Activated T-helper 1 cell treated with anti-CD3 and anti-CD28 coated beads, Interleukin-12 subunit alpha, Interleukin-12 subunit beta, Interleukin-2, Interleukin-4 antibody, amounts not matched to agents 30 ng/mL and 10 ng/mL and 1 ng/mL, durations not matched to agents 14 hours and 24 hours and 36 hours (primary cell): ENCODE measurements at places on chromosomes 3 and 15. TPM values are rescaled to one million over a fixed set of nuclear protein-coding genes. Genes with fewer than 3 reads are reported as not detected.

DNA sequence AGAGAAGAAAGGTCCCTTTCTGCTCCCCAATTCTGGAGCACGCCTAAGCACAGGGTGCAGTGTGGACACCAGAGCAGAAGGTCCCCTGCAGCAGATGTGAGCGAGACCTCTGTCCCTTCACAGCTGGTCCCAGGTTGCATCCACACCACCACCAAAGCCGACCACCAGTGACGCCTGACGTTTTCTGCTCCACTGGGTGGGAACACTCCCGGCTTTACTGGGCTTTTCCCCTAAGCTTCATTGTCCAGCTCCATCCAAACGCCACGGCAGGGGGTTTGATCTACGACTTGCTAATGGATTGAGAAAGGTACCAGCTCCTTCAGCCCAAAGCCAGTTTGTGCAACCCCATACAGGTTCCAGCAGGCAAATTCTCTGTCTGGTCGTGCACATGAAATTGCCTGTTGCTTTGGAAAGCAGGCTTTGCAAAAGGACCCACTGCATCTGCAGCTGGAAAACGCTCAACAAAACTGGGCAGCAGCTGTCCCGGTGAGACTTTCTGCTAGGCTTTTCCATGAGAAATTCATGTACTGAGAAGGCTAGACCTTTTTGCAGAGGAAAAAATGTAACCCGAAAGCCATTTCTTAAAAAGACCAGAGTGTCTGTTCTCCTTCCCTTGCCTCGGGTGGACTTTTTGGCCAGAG is 31.1 kb downstream of the ADAMTS17 start:
- DNase-seq = no peak

- no peak for DNase-seq
Measured at GRCh38 chr3:178658694-178659325, 122.6 kb downstream of the KCNMB2 start.

DNA sequence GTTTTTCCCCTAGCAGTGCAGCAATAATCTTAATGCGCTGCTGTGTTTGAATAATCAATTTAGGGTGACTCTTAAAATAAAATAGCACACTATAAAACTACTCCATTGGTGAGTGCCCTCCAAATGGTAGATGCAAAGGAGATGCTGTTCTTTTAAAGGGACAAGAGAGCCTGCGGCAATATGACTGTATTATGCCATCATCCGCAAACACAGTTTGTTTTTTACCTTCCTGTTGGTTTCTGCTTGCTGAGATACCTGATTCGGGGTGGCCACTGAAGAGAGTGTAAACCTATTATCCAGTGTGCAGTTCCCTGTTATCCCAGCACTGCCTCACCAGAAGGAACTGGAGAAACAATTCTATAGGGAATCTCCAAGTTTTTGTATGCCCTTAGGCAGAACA is 523.1 kb upstream of the TGFBR2 start:
- no peak for DNase-seq

DNA sequence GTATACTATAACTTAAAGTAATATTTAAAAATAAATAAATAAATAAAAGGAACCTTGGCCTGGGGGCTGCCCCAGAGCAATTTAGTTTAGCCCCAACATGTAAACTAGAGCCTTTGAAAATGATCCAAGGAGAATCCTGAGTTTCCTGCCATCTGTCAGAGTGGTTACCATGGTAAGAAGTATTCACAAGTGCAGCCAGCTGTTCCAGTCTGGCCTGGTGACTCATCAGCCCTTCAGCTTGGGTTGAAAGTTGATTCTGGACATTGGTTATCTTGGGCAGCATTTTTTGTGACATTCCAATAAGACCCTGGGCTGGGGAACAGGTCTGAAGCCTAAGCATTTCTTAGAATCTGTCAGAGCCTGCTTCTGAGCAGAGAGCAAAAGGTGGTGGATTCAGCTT is 72.7 kb upstream of the LRTM1 start:
- DNase-seq = no peak

GRCh38 chr15:36254426-36254825 is 325.0 kb upstream of the CDIN1 start:
- no peak for DNase-seq

DNA sequence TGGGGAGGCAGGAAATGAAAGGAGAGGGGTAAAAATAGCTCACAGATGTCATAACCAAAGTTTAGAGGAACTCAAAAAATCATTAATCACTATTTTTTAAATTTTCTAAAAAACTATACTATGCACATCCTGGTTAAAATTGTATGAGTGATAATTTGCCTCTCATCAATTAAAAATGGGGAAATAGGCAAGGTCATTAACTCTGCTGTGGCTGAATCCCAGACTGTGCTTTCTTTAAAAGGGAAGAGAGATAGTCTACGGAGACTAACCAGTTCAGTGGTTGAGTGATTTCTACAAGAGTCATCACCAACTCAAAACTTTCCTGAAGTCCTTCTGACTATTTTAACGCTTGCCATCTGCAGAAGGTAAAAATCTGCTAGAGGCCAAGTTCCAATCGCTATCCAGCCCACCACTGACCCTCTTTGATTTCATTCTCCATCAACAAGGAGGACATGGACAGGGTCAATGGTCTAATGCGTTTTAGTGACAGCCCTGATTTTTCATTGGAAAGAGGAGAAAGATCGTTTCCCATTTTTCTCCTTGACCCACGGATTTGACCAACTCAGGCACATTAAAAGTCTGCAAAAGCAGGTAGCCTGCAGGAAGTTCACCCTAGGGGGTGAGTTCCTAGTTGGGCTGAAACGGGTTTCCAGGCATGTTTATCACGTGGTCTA is 850 bp downstream of the SUCLG2 start:
- no peak for DNase-seq

DNA sequence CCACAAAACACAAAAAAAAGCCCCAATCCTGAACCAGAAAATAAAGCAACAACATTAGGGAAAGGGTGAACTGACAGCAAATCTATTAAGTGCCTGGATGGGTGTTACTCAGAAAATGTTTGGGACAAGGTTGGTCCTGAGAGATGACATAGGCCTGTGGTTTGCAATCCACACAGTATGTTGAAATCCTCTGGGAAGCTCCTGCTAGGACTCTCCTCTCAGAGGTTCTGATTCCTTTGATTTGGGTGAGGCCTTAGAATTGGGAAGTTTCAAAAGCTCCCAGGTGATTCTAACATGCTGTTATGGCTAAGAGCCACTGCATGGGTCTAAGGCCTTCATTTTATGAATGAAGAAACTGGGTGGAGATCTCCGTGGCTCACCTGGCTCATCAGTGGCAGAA is 18.4 kb downstream of the CLDN1 start:
- no peak for DNase-seq

DNA sequence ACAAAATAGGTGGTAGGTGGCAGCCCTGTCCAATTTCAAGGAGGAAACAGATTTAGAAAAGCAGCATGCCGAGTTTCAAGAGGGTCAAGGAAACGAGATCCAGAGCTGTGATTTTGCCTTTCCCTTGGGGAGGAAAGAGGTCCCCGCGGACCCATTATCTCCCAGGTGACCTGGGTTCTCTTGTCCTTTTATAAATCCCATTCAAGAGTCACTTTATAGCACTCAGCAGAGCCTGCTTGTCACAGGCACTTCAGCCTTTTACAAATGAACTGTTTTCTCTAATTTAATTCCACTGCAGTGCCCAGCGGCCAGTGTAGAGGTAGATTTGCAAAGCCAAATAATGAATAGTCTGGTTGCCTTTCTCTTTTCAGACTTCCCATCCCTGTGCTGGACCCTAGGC is 99.9 kb downstream of the CD47 start:
- no peak for DNase-seq

The CFAP92 gene
- 0.13 and 0.29 TPM in 2 replicates for total RNA-seq
